ENCODE measurements at places on chromosomes 5 and 9.

- no peak for DNase-seq
Observed at GRCh38 chr5:150690760-150691159, 10.1 kb downstream of the RBM22 start.

DNA sequence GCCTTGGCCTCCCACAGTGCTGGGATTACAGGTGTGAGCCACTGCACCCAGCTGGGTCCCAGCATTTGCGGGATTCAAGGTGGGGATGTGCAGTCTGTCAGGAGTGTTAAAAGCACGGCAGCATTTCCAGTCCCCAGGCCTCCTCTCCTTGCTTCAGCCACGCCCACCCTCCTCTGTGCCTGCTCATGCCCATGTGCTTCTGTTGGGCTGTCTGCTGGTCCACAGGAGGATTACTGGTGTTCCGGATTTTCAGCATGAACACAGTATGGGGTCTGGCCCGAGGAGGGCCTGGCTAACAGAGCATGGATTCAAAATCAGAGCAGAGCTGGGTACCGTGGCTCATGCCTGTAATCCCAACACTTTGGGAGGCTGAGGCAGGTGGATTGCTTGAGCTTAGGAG, 5.5 kb downstream of the ARRDC1 start:
- no peak for DNase-seq

- DNase-seq: no peak
Observed at GRCh38 chr5:157510682-157511081, 50.7 kb downstream of the NIPAL4 start.

DNA sequence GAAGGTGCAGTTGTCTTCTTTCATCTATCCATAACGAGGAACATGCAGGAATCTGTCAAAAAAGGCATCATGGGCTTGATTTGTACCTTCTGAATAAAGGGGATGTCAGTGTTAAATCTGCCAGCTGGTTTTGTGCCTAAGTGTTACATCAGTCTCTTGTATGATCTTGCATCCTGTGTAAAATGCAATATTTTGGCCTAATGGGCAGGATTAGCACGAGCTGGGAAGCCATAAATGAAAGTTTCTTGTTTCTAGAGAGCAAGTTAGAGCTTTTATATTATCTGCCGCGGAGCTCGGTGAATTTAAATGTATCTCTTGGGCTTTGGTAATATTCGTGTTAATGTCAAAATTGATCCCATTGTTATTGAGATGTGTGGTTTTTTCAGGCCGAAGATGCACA, 526.1 kb upstream of the WWC1 start:
- no peak for DNase-seq

GRCh38 chr9:68505681-68506409, 34.8 kb downstream of the TMEM252 start:
- no peak for DNase-seq

GRCh38 chr9:74479711-74480110, 17.4 kb upstream of the RORB start:
- DNase-seq: no peak

DNA sequence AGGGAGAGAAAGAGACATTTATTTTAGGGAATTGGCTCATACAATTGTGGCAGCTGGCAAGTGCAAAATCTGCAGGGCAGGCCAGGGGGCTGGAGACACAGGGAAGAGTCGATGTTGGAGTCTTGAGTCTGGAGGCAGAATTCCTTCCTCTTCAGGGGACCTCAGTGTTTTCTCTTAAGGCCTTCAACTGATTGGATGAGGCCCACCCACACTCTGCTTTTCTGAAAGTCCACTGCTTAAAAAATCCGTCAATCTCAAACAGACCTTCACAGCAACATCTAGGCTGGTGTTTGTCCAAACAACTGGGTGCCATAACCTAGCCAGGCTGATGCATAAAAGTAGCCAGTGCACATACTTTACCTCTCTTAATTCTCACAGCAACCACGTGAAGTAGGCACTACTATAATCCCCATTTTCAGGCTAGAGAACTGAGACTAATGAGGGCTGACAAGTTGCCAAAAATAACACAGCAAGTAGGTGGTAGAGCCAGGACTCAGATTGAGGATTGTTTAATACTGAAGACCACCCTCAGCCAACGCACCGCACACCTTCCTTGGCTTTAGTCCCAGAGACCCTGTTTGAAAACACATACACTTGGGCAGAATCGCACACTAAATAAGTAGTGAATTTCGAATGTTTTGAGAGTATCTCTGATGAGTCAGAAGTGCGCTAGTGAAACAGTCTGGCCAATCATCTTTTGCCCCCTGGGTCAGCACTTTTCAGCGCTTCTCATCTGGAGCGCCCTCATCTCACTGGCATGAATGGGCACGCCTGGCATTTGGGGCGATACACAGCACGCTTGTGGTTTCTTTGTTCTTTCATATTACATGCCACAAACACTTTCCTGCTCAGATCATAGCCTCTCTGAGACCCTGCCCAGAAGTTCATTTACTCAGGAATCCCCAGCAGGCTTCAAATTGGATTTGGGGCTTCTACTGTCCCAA, 591.4 kb downstream of the CCDC171 start:
- no peak for DNase-seq

DNA sequence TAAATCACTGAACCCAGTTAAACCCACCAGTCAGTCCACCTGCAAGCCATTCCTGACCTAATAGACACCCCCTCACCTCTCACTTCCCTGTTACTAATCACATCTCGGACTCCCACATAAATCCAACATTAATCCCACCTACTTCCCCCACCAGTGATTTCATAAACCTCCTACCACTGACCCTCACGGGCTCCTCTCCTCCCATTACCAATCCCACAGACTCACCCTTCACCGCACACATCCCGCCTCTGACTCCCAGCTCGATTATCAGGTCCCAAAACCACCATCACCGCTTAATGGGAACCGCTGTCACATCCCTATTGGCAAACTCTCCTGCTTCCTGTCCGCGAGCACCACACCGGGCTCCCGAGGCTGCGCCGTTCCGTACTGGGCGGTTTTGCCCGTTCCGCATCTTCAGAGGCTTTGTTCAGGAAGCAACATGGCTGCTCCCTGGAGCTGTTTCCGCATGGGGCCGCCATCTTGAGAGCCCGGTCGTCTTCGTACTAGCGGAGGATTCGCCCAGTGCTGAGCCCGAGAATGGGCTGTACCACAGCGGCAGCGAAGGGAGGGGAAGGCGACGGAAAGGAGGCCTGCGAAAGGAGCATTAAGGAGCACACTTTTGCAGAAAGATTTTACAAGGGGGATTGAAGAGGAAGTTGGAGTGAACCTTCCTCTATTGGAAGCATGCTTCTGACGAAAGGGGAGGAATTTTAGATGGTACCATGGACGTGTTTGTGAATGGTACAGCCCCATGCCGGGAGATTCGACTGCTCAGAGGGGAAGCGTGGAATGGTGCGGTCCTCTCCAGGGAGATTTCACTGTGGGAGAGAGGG, at the start of gene ZNF300:
ZNF300 (minus strand) TSS at position 502 of the 833 bp plus-strand sequence. CDS start 1,825 bp downstream, outside the sequence.
- DNase-seq: peak; percentile 87

- DNase-seq: no peak
Observed at GRCh38 chr5:150175536-150175935, 9.0 kb downstream of the CDX1 start.

DNA sequence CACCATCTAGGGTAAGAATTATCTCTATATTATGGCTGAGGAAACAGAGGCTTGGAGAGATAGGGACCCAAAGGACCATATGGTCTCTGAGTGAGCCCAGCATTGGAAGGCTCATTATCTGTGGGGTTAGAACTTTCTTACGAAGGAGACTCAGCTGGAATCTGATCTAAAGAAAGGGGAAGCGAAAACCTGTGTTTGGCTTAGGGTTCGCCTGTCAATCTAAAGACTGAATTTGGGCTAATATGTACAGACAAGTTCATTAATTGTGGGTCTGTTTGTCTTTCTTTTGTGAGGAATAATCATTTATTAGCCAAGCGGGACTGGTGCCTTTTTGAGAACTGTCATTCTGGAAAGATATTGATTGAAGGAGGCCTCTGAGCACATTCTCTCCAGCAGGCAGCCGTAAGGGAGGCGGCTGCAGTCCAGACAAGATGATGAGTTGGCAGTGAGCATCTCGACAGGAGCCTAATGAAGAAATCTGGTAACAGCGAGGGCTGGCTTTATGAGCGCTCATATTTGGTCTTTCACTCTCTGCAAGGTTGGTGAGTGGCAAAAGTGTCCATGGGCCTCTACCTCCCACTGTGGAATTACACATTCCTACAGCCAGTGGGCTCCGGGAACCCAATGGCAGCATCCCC, 104.2 kb upstream of the GPR151 start:
- DNase-seq: no peak

DNA sequence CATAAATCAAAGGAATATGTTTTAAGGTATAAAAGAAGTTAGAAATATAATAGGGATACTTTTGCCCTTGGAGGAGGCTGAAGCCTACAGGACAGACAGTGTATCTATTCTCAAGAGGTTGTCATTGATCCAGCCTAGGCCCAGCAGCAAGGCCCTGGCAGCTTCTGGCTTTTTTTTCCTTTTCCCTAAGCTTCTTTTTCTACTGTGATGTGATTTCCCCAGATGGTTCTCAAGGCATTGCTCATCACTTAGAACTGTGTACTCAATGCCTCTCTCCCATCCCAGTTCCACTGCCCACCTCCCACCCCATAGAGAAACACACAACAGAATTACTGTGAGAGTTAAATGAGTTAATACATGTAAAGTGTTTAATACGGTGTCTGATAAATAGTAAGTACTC, 88.6 kb downstream of the SLC44A1 start:
- no peak for DNase-seq

GRCh38 chr9:91012933-91013841, 211.6 kb downstream of the SYK start:
- DNase-seq: no peak

DNA sequence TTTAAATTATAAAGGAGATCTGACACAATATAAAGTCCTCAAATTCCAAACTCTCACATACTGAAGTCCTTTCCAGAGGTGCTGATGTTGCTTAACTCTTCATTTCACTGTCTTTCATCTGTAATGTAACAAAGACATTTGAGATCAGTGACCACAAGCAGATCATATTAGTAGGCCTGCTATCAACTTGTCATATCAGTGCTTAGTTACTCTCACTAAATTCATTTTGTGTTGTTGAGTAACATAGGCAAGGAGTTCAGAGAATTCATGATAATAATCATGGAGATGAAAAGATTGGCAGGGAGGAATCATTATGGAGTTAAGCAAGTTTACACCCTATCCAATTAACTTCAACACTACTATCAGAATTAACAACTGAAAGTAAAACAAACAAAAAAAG, 571.0 kb upstream of the ARRDC3 start:
- no peak for DNase-seq

DNA sequence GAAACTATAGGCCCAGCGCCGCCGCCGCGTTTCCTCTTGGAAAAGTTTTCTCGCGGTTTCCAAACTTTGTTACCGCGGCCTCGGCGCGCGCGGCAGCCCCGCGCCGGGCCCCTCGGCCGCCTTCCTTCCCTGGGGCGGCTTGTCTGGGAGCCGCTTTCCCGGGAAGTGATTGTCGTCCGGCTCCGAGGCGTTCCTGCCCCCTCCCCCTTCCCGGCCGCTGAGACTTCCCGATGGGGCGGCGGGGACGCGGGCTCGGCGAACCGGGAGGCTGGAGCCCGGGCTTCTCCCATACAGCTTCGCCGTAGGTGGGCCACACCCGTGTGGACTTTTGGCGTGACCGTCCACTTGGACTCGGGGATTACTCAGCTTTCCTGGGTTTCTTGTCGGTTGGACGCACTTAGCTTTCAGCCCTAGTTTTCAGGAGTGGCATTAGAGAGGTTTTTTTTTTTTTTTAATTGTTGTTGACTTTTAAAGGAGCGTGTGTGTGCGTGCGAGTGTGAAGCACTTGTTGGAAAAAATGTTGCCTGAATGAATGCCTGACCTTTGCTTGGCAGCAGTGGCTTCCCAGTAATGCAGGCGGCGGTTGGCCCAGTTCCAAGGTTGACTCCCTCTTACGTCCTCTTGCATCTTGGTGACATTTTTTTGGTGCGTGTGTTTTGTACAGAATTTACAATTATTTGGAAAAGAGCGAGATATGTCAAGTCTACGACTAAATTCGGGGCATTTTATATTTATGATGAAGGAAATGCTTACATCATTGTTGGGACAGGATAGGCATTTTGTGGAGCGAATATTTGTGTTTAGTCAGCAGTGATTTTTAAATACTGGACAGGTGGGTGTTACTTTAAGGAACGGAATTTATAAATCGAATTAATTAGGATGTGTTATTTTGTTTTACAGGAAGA, 821 bp downstream of the CTNNA1 start:
- DNase-seq: peak; percentile 59

- DNase-seq: no peak
Observed at GRCh38 chr9:133618726-133619125, 9.5 kb upstream of the FAM163B start.

DNA sequence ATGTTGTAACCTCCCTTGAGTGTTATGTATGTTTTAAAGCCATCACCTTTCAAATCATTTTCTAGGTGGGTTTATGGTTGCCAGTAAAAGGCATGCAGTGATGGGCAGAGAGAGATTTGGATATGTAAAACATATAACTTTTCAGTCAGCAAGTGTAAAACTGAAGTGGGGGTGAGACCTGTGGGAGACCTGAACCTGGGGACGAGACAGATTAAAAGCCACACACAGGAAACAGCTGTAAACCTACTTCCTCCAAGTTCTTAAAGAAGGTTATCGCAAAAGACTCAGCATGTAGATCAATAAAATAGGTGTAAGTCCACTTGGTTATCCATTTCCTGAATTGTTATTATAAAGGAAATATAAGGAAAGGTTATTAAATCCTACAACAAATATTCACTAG, 76.6 kb downstream of the YIPF5 start:
- no peak for DNase-seq

DNA sequence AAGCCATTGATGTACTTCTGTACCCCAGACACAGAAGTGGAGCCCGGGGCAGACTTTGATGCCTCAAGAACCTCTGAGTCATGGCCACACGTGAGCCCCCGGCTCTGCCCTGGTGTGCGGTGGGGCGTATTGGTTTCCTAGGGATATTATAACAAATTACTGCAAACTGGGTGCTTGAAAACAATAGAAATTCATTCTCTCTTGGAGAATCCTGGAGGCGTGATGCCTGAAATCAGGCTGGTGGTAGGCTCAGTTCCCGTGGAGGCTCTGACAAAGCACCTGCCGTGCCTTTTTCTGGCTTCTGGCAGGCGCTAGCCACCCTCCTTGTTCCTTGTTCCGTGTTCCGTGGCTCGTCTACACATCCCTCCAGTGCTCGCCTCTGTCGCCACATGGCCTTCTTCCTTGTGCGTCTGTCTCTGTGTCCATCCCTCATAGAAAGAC, 24.2 kb downstream of the NEK6 start:
- no peak for DNase-seq

DNA sequence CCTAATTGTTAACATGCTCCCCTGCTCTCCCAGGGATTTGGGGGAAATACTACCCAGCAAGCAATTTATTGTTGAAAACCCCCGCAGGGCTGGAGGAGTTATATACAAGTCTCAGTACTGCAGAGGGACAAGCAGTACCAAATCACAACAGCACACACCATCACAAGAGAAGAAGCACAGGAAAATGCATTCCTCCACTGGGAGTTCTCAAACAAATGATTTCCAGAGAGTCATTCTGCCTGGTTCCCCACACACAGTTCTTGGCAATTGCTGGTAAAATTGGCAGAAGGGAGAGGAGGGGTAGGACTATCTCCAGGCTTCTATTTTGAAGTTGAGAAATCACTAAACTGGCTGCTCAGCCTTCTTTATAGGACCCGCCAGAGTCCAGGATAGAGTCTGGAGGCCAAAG, 16.8 kb downstream of the SIL1 start:
- DNase-seq: no peak

Measured in substantia nigra (tissue), 51 donors.